ENCODE measurements at places on chromosomes 5 and 9.

DNA sequence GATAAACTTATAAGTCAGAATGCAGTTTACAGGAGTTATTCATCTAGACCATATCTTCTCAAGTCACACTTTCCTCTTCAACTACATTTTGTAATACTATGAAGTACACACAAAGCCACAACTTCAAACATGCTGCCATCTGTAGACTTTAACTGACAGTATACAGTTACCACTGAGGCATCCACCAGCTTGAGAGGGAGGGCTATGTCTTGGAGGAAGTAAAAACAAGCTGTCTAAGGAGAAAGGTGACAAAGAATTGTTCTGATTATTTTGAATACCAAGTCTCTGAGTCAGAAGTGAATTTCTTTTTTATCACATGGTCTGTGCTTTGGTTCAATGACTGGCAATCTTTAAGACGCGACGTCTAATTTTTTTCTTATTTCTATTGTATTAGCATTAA is 97.6 kb upstream of the CDH10 start:
- DNase-seq = no peak

DNA sequence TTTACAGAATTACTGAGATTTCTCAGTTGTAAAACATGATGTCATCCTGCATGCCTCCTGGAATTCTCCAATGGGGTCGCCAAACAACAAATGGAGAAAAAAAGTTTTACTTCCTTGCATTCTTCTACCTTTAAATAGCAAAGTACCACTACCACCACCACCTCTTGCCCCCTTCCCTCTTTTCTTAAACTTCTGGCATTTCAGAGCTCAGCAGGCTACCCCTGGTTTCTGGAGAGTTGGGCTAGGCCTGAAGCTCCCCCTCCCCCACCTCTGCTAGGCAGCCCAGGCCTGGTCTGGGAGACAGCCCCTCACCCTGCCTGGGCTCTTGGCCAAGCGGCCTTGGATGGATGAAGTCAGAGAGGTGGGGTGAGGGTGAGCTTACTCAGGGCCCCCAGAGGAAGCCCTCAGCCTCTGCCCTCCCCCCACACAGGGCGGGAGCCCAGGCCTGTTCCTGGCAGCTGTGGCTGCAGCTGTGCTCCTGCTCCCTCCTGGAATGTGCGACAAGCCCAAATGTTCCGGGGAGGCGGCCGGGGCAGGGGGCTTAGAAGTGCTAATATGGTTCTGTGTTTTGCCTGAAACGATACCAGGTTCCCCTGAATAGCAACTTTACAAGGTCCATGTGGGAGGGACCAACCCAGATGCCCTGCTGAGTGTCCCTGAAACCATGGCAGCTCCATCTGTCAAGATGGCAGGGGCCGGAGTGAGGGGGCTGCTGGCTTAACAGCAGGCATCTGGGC is 6.0 kb upstream of the CCIN start:
- no peak for DNase-seq

- DNase-seq = no peak
Measured at GRCh38 chr9:134060546-134060945, 7.3 kb downstream of the BRD3 start.

- DNase-seq = no peak
Measured at GRCh38 chr5:58481828-58482227, 9.4 kb upstream of the GAPT start.

GRCh38 chr5:7329141-7329540 is 66.8 kb upstream of the ADCY2 start:
- DNase-seq = no peak

- DNase-seq = no peak
Measured at GRCh38 chr9:133982971-133983720, 9.0 kb downstream of the VAV2 start.

GRCh38 chr5:105554568-105555169 is 1992.1 kb upstream of the NUDT12 start:
- no peak for DNase-seq
